ENCODE measurements at places on chromosomes 5 and 9. TPM values are rescaled to one million over a fixed set of nuclear protein-coding genes. Genes with fewer than 3 reads are reported as not detected.

GADD45G gene
- total RNA-seq, result 1.0 TPM

FOXD4L3 gene
- total RNA-seq, result 0.61 TPM

FOXD4L5 gene
- total RNA-seq, result 0.67 TPM

CACNA1B gene
- total RNA-seq, result 0.09 TPM

LCN12 gene
- total RNA-seq, result not detected

SIMC1 gene
- 18.3 TPM for total RNA-seq

TNFSF8 gene
- not detected for total RNA-seq
